SK-N-SH (cell line): ENCODE measurements at places on chromosomes 16 and 17. TPM values are rescaled to one million over a fixed set of nuclear protein-coding genes. Genes with fewer than 3 reads are reported as not detected.

The CES3 gene
- 1.4 and 1.8 TPM in 2 replicates for polyA plus RNA-seq

The HOXB13 gene
- not detected in 2 replicates for polyA plus RNA-seq

The SLC5A10 gene
- not detected in 2 replicates for polyA plus RNA-seq

The ACE gene
- polyA plus RNA-seq: 6.3 and 12.1 TPM in 2 replicates

The SLC47A1 gene
- polyA plus RNA-seq: 3.5 and 4.4 TPM in 2 replicates

DNA sequence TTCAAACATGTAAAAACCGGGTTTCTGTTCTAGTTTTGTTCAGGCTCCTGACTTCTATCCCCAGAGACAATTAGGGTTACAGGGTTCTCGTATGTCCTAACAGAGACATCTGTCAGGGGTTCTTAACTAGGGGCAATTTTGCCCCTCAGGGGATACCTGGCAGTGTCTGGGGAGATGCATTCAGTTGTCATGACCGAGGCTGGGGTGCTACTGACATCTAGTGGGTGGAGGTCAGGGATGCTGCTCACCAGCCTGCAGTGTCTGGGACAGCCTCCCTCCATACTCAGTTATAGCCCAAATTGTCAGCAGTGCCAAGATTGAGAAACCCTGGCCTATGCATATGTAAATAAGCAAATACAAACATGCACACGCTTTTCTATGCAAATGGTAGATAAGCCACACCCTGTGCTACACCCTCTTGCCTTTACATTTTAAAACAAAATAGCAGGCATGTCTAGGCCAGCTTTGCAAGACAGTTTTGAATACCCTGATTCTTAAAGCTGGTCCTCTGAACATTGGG lies 37.4 kb downstream of the CLEC16A start:
- H3K27ac ChIP-seq: no peak overlapping the region
- peak; percentile 53 for DNase-seq
- H3K36me3 ChIP-seq: peaks cover 37% of the 10 kb centered on the region

GRCh38 chr17:37743875-37744632 lies 805 bp downstream of the HNF1B start:
- H3K4me1 ChIP-seq: no peaks in the 10 kb centered on the region
- H3K27ac ChIP-seq: no peak overlapping the region
- DNase-seq: peak; percentile 41
- peaks cover 59% of the 10 kb centered on the region for H3K27me3 ChIP-seq

GRCh38 chr16:67659675-67660563 lies at the start of gene ACD:
ACD (minus strand) TSS chr16:67660260; CDS start chr16:67660220, 40 bp downstream.
- peak; percentile 99 for DNase-seq
- H3K36me3 ChIP-seq: no peaks in the 10 kb centered on the region
- peak within 1 kb of the TSS; percentile 94 for H3K27ac ChIP-seq

- DNase-seq: no peak
- no peaks in the 10 kb centered on the region for H3K4me1 ChIP-seq
- H3K27me3 ChIP-seq: no peaks in the 10 kb centered on the region
- H3K27ac ChIP-seq: peak overlapping the region; percentile 51; the same call in 1 of the 2 replicates
Measured at GRCh38 chr17:63268827-63269226, 177.3 kb downstream of the CYB561 start.

DNA sequence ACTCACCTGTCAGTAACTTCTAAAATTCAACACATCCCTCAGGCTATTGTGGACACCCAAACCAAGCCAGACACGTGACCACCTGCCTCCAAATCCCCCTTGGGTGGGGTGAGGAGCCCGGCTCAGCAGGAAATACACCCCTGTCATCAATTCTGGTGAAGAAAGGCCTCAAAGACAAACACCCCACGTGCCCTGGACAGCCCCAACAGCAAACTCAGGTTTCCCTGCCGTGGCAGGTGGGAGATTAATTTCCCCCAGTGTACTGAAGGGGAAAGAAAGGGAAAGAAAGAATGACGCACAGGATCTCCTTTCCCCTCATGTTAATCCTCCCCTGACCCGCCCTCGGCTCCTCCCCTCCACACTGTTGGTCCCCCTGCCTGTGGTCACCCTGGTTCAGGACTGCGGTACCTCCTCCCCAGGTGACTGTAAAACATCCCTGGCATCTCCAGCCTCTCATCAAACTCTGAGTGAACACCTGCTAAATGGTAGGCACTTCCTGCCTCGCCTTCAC lies 98.3 kb downstream of the ZNF423 start:
- no peak for DNase-seq
- H3K4me3 ChIP-seq: no peak overlapping the region

GRCh38 chr17:30318155-30318554 lies 15.7 kb downstream of the TMIGD1 start:
- H3K36me3 ChIP-seq: no peaks in the 10 kb centered on the region
- H3K27ac ChIP-seq: no peak overlapping the region
- H3K27me3 ChIP-seq: no peaks in the 10 kb centered on the region
- H3K4me1 ChIP-seq: no peaks in the 10 kb centered on the region

DNA sequence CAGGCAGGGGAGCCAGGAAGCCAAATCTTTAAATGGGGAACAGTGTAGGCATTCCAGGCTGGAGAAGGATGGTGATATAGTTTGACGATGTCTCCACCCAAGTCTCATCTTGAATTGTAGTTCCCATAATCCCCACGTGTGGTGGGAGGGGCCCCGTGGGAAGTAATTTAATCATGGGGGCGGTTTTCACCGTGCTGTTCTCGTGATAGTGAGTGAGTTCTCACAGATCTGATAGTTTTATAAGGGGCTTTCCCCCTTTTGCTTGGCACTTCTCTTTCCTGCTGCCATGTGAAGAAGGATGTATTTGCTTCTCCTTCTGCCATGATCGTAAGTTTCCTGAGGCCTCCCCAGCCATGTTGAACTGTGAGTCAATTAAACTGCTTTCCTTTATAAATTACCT lies 28.8 kb downstream of the GINS3 start:
- H3K4me3 ChIP-seq: no peak overlapping the region
- no peak overlapping the region for H3K27ac ChIP-seq
- H3K4me1 ChIP-seq: peaks cover 8% of the 10 kb centered on the region; the same call in 1 of the 2 replicates
- DNase-seq: no peak
- no peaks in the 10 kb centered on the region for H3K36me3 ChIP-seq

- H3K4me1 ChIP-seq: peaks cover 7% of the 10 kb centered on the region; the same call in 1 of the 2 replicates
- H3K36me3 ChIP-seq: peaks cover 2% of the 10 kb centered on the region
- H3K4me3 ChIP-seq: no peak overlapping the region
- no peak for DNase-seq
Measured at GRCh38 chr16:364595-365491, 5.5 kb downstream of the MRPL28 start.

GRCh38 chr17:10698096-10698818 lies 863 bp downstream of the ADPRM start:
- H3K27me3 ChIP-seq: no peaks in the 10 kb centered on the region
- peaks cover 22% of the 10 kb centered on the region for H3K36me3 ChIP-seq
- peak; percentile 30 for DNase-seq
- peak overlapping the region; percentile 93 for H3K27ac ChIP-seq
- H3K4me3 ChIP-seq: peak overlapping the region; percentile 76

GRCh38 chr17:49600949-49601348 lies 25.3 kb downstream of the NXPH3 start:
- DNase-seq: no peak
- no peak overlapping the region for H3K27ac ChIP-seq
- no peaks in the 10 kb centered on the region for H3K27me3 ChIP-seq
- peaks cover 74% of the 10 kb centered on the region for H3K36me3 ChIP-seq

DNA sequence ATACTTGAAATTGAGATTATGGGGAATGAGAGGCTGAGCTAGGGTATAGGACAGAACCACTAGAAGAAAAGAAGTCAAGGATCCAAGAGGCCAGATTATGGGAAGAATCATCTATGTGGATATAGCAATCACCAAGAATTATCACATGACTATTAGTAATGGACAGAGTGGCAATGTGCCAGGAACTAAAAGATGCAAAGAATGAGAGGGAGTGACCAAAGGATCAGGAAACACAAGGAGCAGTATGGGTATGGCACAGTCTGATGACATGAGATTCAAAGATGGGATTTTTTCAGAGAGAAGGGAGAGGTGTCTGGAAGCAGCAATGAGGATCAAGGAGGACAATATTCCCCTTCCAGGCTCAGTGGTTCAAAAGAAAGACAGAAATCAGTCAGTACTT lies 212.2 kb downstream of the AATF start:
- DNase-seq: no peak
- H3K27me3 ChIP-seq: no peaks in the 10 kb centered on the region
- H3K4me1 ChIP-seq: peaks cover 3% of the 10 kb centered on the region; the same call in 1 of the 2 replicates

GRCh38 chr16:3001316-3001715 lies 11.4 kb upstream of the CLDN9 start:
- no peaks in the 10 kb centered on the region for H3K27me3 ChIP-seq
- no peak overlapping the region for H3K4me3 ChIP-seq
- no peak for DNase-seq
- H3K27ac ChIP-seq: no peak overlapping the region
